ENCODE measurements at places on chromosomes 16 and 17.

DNA sequence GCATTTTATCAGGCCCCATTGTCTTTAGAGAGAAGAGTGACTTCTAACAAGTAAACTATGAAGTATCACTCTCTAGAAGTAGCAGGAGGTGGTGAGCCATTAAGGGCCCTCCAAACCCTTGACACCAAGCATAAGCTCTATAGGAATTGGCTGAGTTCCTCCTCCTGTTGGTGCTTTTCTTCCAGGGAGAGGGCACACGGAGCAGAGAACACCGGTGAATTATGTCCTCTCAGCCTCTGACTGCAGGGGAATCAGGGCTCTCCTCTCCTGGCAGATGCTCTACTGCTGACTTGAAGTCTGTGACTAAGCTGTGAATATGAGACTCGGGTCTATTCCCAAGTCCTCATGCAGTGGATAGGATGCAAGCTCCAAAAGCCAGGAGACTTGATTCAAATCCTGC lies 32.3 kb downstream of the CHD9 start:
- H3K36me3 ChIP-seq = no peaks in the 10 kb centered on the region
- H3K27me3 ChIP-seq = no peaks in the 10 kb centered on the region
- peak overlapping the region; percentile 95 for H3K27ac ChIP-seq
- DNase-seq = no peak

DNA sequence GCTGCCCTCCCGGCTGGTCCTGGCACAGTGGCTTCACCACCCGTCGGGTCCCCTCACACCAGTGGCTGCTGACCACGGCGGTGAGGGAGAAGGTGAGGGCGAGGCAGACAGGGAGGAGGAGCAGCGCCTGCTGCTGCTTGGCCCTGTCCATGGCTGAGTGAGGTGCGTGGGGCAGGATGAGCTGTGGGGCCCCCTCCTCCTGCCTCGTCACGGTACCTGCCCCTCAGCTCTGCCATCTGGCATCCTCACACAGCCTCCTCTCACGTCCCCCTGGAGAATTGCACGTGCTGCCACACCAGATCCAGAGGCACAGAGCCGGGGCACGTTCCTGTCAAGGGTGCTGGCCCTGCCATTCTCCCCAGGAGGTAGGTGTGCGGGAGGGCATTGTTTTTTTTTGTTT lies at the start of gene GSG1L2:
Gene GSG1L2, minus strand, starts transcription at position 159 of the 400 bp plus-strand sequence. Its CDS starts 8 bp downstream, at position 151.
- H3K4me1 ChIP-seq = peaks cover 6% of the 10 kb centered on the region
- DNase-seq = no peak
- no peaks in the 10 kb centered on the region for H3K27me3 ChIP-seq
- no peak within 1 kb of the TSS for H3K27ac ChIP-seq

DNA sequence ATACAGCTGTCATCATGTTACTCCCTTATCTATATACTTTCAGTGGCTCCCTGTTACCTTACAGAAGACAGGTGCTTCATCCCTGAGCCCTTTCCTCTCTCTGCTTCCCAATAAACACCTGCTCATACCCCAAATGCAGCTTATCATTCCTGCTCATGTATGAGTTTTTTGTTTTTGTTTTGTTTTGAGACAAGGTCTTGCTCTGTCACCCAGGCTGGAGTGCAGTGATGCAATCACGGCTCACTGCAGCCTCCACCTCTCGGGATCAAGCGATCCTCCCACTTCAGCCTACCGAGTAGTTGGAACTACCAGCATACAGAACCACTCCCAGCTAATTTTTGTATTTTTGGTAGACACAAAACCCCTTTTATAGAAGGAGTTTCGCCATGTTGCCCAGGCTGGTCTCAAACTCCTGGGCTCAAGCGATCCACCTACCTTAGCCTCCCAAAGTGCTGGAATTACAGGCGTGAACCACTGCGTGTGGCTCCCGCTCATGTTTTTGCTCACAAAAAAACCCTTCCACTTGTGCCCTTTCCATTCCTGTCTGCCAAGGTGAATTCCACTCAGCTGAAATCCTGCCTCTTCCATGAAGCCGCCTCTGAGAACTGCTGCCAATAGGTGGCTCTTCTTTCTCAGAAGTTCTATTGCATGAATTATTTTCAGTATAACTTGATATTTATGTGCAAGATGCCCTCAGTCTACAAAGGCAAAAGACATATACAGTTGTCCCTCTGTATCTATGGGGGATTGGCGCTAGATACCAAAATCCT lies 7.9 kb upstream of the RNF157 start:
- no peak for DNase-seq
- H3K36me3 ChIP-seq = no peaks in the 10 kb centered on the region
- peaks cover 19% of the 10 kb centered on the region for H3K4me1 ChIP-seq
- H3K4me3 ChIP-seq = no peak overlapping the region

DNA sequence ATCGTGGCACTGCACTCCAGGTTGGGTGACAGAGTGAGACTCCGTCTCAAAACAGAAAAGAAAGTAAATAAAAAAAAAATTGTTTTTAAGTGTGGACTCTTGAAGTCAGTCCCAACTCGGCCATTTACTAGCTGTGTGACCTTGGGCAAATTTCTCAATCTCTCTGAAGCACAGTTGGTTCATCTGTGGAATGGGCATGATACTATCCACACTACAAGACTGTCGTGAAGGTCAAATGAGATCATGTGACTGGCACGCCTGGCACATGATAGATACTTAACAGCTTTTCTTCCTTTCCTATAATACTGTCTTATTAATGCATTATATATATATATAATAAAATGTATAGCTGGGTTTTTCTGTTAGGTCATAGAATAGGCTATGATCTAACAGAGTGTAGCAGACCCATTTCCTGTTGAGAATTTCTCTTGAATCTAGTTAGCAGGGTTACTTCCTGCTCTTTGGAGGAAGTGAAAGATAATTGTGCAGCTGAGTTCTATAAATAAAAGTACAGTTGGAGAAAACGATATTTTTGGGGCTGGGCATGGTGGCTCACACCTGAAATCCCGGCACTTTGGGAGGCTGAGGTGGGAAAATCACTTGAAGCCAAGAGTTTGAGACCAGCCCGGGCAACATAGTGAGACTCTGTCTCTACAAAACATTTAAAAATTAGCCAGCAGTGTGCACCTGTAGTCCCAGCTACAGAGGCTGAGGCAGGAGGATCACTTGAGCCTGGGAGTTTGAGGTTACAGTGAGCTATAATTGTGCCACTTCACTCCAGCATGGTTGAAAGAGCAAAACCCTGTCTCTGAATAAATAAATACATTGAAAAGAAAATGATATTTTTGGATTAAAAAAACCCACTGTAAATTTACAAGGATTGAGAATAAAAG lies 7.3 kb downstream of the MILR1 start:
- H3K36me3 ChIP-seq = no peaks in the 10 kb centered on the region
- H3K27ac ChIP-seq = no peak overlapping the region
- H3K4me3 ChIP-seq = no peak overlapping the region
- H3K27me3 ChIP-seq = no peaks in the 10 kb centered on the region
- no peaks in the 10 kb centered on the region for H3K4me1 ChIP-seq

DNA sequence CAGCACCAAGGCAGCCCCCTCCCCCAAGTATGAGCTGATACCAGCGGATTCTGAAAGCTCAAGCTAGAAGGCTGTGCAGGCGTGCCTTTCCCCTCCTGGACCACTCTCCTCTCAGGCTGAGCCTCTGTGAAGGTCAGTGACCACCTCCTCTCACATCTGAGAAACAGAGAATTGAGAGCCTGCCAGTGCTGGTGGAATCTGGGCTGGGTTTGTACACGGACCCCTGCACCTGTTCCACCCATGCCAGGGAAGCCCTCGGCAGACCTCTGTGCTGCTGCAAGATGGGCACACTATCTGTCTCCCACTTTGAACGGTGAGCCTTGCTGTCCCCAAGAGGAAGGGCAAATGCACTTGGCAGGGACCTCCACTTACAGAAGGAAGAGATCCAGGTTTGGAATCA lies 54.7 kb upstream of the SDK2 start:
- no peaks in the 10 kb centered on the region for H3K4me1 ChIP-seq
- no peaks in the 10 kb centered on the region for H3K36me3 ChIP-seq
- no peak overlapping the region for H3K4me3 ChIP-seq
- H3K27me3 ChIP-seq = peaks cover 3% of the 10 kb centered on the region
- no peak overlapping the region for H3K27ac ChIP-seq

DNA sequence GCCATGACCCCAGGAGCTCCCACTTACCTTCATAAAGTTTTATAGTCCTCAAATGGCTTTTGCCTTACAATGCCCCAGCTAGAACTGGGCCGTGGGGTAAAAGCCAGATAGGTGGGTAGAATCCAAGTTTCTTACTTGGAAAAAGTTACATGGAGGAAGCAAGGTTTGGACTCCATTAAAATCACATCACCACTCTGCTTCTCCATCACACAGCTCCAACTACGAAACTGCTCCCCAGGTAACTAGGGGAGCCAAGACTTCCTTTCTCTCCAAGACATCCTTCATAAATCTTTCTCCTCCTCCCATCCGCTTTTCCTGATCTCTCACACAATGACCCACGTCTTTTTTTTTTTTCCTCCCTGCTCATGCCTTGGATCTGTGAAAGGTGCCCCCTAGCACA lies 130.8 kb upstream of the RCVRN start:
- no peaks in the 10 kb centered on the region for H3K27me3 ChIP-seq
- H3K4me1 ChIP-seq = no peaks in the 10 kb centered on the region
- no peak for DNase-seq
- H3K36me3 ChIP-seq = no peaks in the 10 kb centered on the region
- H3K4me3 ChIP-seq = no peak overlapping the region

- no peak overlapping the region for H3K4me3 ChIP-seq
- peak overlapping the region; percentile 2 for H3K27ac ChIP-seq
- peaks cover 9% of the 10 kb centered on the region for H3K4me1 ChIP-seq
- no peak for DNase-seq
- peaks cover 16% of the 10 kb centered on the region for H3K36me3 ChIP-seq
- H3K27me3 ChIP-seq = no peaks in the 10 kb centered on the region
These were observed 37.2 kb upstream of the BCAR1 start for GRCh38 chr16:75288596-75289120.

DNA sequence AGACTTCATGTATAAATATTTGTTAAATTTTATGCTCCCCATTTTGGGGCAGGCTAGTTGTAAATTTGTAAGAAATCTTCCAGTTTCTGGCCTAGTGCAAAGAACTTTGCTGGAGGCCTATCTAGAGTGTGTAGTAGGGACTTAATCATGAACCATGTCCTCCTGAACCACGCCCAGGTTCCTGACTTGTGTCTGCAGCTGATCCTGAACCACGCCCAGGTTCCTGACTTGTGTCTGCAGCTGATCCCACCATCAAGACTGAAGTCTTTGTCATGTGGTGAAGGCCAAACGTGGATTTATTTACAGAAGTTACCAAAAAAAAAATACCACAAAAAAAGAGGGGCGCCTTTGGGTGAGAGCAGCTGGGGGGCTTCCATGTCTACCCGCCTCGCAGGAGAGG lies 33.1 kb downstream of the LMF1 start:
- H3K4me1 ChIP-seq = no peaks in the 10 kb centered on the region
- H3K36me3 ChIP-seq = no peaks in the 10 kb centered on the region
- H3K27ac ChIP-seq = no peak overlapping the region
- DNase-seq = no peak

- DNase-seq = peak; percentile 89
- H3K36me3 ChIP-seq = peaks cover 58% of the 10 kb centered on the region
- H3K4me1 ChIP-seq = peaks cover 17% of the 10 kb centered on the region
- peak overlapping the region; percentile 66 for H3K4me3 ChIP-seq
- H3K27ac ChIP-seq = peak overlapping the region; percentile 97
These were observed 558 bp downstream of the SOX15 start for GRCh38 chr17:7589204-7589868.

DNA sequence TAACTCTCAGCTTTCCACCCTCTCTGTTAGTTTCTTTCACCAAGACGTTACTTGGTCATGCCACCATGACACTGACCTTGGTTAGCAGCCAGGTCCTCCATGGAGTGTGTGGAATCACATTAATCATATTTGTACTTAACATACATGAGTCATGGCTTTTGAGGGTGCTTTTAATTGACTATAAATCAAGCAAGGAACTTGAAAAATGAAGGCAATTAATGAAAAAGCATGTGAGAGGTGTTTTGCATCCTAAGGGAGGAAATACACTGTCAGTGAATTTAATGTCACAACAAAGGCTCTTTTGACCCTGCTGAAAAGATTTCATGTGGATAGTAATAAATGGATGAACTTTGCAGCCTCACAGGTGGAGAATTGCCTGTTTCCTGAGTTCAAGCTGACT lies 240.7 kb downstream of the CDH13 start:
- H3K36me3 ChIP-seq = 0 out of 2 replicates have a peak, but pooled peaks cover 5% of the 10 kb centered on the region
- H3K4me3 ChIP-seq = no peak overlapping the region
- DNase-seq = no peak
- no peaks in the 10 kb centered on the region for H3K27me3 ChIP-seq
- H3K4me1 ChIP-seq = no peaks in the 10 kb centered on the region
- H3K27ac ChIP-seq = no peak overlapping the region

DNA sequence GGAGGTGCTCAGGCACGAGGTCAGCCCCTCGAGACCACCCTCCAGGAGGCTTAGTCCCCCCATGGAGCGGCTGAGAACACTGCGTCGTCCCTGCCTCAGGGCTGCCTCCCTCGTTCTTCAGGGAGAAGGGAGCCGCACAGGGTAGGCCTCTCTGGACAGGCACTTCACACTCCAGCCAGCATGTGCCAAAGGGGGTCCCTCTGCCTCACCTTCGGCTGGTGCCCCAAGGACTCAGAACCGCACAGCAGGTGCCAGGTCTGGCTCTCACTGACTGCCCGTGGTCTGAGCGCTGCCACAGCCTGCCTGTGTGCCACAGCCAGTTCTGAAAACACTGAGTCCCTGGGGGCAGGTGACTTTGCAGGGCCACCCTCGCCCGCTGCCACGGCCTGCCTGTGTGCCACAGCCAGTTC lies 7.1 kb downstream of the P2RX5 start:
- no peak for DNase-seq
- H3K27ac ChIP-seq = no peak overlapping the region
- no peak overlapping the region for H3K4me3 ChIP-seq
- no peaks in the 10 kb centered on the region for H3K27me3 ChIP-seq

DNA sequence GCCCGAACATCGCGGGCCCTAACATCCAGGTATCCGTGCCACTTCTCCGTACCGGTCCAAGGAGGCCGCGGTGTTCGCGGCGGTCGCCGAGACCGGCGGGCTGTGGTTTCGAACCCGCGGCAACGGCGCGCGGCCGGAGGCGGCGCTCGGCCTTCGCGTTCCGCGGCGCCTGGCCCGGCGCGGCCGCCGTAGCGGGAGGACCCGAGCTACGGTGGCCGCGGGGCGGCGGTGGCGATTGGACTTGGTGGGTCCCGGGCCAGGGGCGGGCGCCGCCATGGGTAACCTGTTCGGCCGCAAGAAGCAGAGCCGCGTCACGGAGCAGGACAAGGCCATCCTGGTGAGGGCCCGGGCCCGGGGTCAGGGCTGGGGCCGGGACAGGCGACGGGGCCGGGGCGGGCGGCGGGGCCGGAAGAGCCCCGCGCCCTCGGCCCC lies at the start of gene CHMP6:
Gene CHMP6, plus strand, starts transcription at position 197 of the 432 bp plus-strand sequence. Its CDS starts 78 bp downstream, at position 275.
- no peak for DNase-seq
- no peaks in the 10 kb centered on the region for H3K4me1 ChIP-seq
- peak within 1 kb of the TSS; percentile 48 for H3K27ac ChIP-seq
- H3K36me3 ChIP-seq = peaks cover 13% of the 10 kb centered on the region

- H3K27ac ChIP-seq = no peak overlapping the region
- no peak for DNase-seq
- no peaks in the 10 kb centered on the region for H3K36me3 ChIP-seq
- H3K4me3 ChIP-seq = no peak overlapping the region
These were observed 49.6 kb downstream of the PSMD12 start for GRCh38 chr17:67316781-67317180.
